ENCODE measurements at places on chromosomes 16 and 17. TPM values are rescaled to one million over a fixed set of nuclear protein-coding genes. Genes with fewer than 3 reads are reported as not detected.
A peak's percentile ranks its signal among the peaks of the same experiment; 100 is the strongest.

GRCh38 chr16:35798885-35799426 lies 2339.5 kb downstream of the TP53TG3F start:
- H3K4me1 ChIP-seq = no peaks in the 10 kb centered on the region
- no peak overlapping the region for H3K27ac ChIP-seq
- H3K36me3 ChIP-seq = no peaks in the 10 kb centered on the region
- no peaks in the 10 kb centered on the region for H3K27me3 ChIP-seq

DNA sequence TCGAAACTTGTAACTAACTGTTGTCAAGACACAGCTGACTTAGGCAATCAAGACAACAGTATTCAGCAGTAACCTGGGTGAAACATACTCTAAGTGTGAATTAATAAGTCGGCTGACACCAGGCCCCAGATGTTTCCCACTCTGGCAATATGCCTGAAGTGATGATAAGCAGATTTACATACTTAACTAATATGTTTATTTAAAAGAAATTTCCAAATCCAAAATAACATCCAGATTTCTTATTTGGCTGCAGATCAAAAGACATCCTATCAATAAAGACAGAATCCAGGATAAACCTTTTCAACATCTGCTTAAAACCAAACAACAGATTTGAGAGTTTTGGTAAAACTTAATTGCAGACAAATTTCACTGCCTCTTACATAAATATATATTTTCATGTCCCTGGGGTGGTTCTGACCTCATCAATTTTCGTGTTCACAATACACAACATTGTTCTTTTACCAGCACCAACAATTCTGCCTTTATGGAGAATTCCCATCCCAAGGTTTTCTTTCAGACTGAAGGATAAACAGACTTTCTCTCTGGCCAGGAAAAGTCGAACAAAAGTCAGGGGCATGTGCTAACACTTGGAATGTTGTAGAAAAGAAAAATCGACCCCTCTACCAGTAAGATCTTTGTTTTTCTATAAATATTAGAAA lies 45.1 kb upstream of the TOX3 start:
- H3K36me3 ChIP-seq = no peaks in the 10 kb centered on the region
- H3K27me3 ChIP-seq = no peaks in the 10 kb centered on the region
- H3K4me1 ChIP-seq = no peaks in the 10 kb centered on the region
- H3K4me3 ChIP-seq = no peak overlapping the region
- DNase-seq = no peak

DNA sequence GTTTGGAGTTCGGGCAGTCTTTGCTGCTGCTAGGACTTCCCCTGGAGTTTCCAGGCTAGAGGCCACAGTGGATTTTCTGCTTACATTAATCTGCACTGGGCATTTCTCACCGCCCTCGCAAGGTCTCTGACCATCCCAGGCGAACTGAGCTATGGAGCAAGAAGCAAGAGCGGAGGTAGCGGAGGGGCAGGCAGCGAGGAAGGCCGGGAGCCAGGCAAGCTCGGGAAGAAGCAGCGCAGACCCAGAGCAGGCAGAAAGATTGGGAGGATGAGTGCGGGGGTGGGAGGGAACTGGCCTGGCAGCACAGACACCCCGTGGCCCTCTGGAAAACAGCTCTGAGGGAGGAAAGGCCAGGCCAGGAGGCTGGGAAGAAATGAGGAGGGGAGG lies 3.8 kb downstream of the COTL1 start:
- peak overlapping the region; percentile 78 for H3K27ac ChIP-seq
- H3K36me3 ChIP-seq = peaks cover 15% of the 10 kb centered on the region

DNA sequence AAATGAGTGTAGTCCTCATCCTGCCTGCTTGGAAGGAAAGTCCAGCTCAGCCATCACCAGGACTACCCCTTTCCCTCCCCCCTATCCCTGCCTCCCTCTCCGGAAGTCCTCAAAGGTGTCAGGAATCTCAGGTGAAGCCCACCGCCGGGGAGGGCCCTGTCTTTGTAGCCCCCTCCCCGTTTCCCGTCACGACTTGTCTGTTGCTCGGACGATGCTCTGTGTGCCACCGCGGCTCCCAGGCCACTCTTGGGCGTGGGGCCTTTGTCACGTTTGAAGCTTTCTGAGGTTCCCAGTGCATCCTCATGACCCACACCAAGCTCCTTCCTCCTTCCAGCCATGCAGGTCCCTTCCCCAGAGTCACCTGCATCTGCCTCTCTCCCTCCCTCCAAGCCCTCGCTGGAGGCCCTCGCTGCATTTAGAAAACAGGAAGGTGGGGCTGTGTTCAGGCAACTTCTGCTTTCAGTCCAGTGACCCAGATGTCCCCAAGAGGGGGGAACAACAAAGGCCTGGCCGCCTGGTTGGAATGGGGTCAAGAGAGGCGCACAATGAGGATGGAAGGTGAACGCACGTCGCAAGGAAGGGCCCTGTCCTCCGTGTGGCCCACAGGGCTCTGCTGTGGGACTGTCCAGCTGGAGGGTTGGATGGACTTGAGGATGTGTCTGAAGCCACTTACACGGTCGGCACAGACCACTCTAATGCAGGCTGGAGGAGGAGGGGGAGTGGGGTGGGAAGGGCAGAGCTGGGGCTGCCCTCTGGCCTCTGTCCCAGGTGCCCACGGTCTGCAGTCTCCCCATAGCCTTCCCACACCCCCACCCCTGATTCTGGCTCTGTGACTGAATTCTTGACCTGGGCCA lies 59.9 kb downstream of the OR1D5 start:
- no peaks in the 10 kb centered on the region for H3K27me3 ChIP-seq
- H3K4me3 ChIP-seq = peak overlapping the region; percentile 40
- H3K4me1 ChIP-seq = peaks cover 35% of the 10 kb centered on the region
- peak overlapping the region; percentile 78 for H3K27ac ChIP-seq
- DNase-seq = peak; percentile 32
- no peaks in the 10 kb centered on the region for H3K36me3 ChIP-seq

DNA sequence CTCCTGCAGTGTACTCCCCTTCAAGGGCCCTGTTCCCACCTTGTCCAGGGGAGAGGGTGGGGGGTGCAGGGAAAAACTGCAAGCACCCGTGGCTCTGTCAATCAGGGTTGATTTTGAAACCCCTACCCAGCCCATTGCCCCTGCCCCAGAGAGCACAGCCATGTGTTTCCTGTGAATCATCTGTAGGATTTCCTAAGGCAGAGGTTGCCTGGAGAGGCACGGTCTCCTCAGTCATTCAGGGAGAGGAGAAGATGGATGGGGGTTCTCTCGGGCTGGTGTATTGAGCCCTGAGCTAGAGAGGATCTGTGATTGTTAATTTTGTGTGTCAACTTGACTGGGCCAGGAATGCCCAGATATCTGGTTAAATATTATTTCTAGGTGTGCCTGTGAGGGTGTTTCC lies 3.5 kb upstream of the AGRP start:
- H3K36me3 ChIP-seq = no peaks in the 10 kb centered on the region
- H3K27me3 ChIP-seq = no peaks in the 10 kb centered on the region
- no peak overlapping the region for H3K4me3 ChIP-seq
- no peak overlapping the region for H3K27ac ChIP-seq
- DNase-seq = no peak

- DNase-seq = no peak
- peaks cover 24% of the 10 kb centered on the region for H3K36me3 ChIP-seq
- H3K4me1 ChIP-seq = no peaks in the 10 kb centered on the region
- H3K4me3 ChIP-seq = no peak overlapping the region
These were observed 23.0 kb downstream of the VPS35L start for GRCh38 chr16:19578378-19578971.

GRCh38 chr16:58499615-58500351 lies at the start of gene NDRG4:
NDRG4 (plus strand) TSS chr16:58500143; CDS start chr16:58500249, 106 bp downstream.
- H3K4me1 ChIP-seq = peaks cover 21% of the 10 kb centered on the region
- DNase-seq = no peak
- H3K27me3 ChIP-seq = peaks cover 5% of the 10 kb centered on the region

- DNase-seq = no peak
- peak overlapping the region; percentile 75 for H3K4me3 ChIP-seq
- no peaks in the 10 kb centered on the region for H3K36me3 ChIP-seq
- no peaks in the 10 kb centered on the region for H3K27me3 ChIP-seq
- H3K4me1 ChIP-seq = no peaks in the 10 kb centered on the region
These were observed 20.7 kb upstream of the ADCY7 start for GRCh38 chr16:50245417-50246298.

GRCh38 chr16:47470810-47471209 lies 9.7 kb downstream of the PHKB start:
- DNase-seq = no peak
- no peaks in the 10 kb centered on the region for H3K27me3 ChIP-seq
- H3K27ac ChIP-seq = no peak overlapping the region
- H3K4me1 ChIP-seq = no peaks in the 10 kb centered on the region
- H3K4me3 ChIP-seq = no peak overlapping the region
- H3K36me3 ChIP-seq = peaks cover 3% of the 10 kb centered on the region

- no peak for DNase-seq
- H3K4me1 ChIP-seq = no peaks in the 10 kb centered on the region
- H3K36me3 ChIP-seq = no peaks in the 10 kb centered on the region
These were observed 58.7 kb downstream of the CMC2 start for GRCh38 chr16:80947708-80948625.

DNA sequence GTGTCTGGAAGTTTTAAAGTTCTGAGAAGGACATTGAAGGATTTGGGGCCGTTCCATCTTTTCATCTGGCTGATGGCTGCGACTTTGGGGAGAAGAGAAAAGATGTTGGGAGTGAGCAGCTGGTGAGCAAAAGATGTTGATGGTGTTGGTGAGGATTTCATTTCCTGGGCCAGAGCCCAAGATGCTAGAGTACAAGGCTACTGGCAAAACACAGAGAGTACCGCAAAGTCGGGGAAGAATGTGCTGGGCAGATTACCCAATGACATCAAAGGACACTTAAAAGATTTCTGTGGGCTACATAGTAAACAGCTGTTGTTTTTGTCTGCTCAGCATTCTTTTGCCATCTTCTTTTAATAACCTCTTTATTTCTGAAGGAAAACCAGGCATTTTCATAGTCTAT lies 49.4 kb upstream of the GAS7 start:
- no peak overlapping the region for H3K27ac ChIP-seq
- H3K4me3 ChIP-seq = no peak overlapping the region
- H3K36me3 ChIP-seq = no peaks in the 10 kb centered on the region
- H3K27me3 ChIP-seq = no peaks in the 10 kb centered on the region
- H3K4me1 ChIP-seq = peaks cover 13% of the 10 kb centered on the region
- no peak for DNase-seq

DNA sequence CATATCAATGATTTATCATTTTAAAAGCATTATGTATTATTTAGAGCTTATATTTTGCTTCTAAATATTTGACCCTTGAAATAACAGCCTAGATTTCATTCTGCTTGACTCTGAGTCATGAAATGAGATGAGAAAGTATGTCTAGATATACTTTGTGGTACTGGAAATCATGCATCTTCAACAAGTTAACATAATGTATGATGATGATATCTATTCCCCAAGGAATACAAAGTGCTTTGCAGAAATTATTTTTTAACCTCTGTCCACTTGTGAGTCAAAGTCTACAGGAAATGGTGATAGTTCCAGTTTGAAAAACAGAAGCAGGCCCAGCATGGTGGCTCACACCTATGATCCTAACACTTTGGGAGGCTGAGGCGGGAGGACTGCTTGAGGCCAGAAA lies 36.1 kb downstream of the GOSR1 start:
- no peak overlapping the region for H3K4me3 ChIP-seq
- no peaks in the 10 kb centered on the region for H3K27me3 ChIP-seq
- peaks cover 4% of the 10 kb centered on the region for H3K36me3 ChIP-seq
- DNase-seq = no peak
- H3K4me1 ChIP-seq = no peaks in the 10 kb centered on the region

DNA sequence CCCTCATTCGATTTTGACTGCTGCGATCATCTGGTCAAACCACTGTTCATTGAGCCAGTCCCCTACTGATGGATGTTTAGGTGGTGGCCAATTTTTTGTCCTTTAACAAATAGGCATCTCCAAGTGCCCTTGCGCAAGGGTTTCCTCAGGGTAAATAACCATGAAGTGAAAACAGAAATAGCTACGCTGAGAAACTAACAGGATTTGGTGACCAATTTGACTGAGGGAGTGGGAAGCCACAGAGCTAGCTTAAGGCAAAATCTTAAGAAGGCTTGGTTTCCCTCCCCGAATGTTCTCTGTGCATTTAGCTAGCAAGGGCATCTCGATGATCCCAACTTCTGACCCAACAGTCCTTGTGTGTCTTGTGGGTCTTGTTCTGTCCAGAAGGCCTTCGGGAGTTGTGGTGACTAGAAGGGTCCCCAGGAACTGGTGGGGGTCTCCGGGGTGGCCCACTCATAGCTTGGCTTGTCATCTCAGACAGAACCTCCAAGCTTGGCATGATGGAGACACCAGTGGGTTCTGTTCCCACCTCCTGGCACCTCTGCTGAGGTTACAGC lies 117.2 kb downstream of the SOCS1 start:
- peaks cover 4% of the 10 kb centered on the region for H3K36me3 ChIP-seq
- no peaks in the 10 kb centered on the region for H3K27me3 ChIP-seq
- no peak overlapping the region for H3K27ac ChIP-seq
- H3K4me1 ChIP-seq = no peaks in the 10 kb centered on the region

DNA sequence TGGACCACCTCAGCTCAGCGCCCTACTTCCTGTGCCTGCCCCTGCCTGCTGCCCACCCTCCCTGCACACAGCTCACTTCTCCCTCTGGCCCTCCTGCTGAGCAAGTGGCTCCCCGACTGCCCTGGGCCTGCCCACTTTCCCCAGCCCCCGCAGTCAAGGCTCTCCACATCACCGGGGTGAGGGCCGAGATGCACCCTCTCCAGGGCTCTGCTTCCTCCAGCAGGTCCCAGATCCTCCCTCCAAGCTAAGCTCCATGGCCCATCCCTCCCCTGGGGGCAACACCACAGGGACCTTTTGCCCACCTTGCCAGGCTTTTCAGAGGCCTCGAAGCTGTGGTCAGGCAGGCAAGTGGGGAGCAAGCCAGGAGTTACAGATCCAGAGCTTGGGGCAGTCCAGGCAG lies 820.2 kb downstream of the KCNJ18 start:
- no peak overlapping the region for H3K4me3 ChIP-seq
- no peak for DNase-seq
- H3K4me1 ChIP-seq = no peaks in the 10 kb centered on the region
- no peaks in the 10 kb centered on the region for H3K27me3 ChIP-seq

EVPLL gene
- total RNA-seq = not detected

CLEC10A gene
- not detected for total RNA-seq

SLC35G6 gene
- total RNA-seq = not detected

PLA2G10 gene
- total RNA-seq = not detected

KRTAP4-6 gene
- total RNA-seq = not detected

GP2 gene
- 8.7 TPM for total RNA-seq

SCIMP gene
- 92.2 TPM for total RNA-seq

MYO15A gene
- total RNA-seq = 0.13 TPM

SLC38A8 gene
- total RNA-seq = not detected

ABI3 gene
- 67.0 TPM for total RNA-seq

MARVELD3 gene
- not detected for total RNA-seq
